ENCODE measurements at places on chromosomes 3 and 15.

DNA sequence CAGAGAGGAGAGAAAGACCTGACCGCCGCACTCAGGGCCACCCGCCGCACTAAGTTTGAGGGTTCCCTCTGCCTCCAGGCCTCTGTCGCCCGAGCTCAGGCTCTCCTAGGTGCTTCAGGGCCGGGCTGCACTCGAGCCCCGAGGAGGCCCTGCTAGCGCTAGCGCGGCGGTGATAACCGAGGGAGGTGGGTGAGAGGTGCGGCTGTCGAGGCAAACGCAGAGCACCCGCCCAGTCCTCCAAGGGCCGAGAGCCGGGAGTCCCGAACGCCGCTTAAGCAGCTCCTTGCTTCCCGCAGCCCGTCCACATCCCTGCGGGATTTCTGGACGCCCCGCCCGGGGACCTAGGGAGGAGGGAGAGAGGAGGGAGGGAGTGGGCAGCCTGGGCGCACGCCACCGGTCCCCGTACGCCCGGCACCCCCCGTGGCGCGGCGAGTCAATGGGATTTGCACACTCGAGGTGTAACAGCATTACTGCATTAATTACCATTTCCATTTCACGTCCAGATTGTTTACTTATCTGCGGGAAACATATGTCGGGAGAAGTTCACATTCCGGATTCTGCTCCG, 6.8 kb downstream of the SOX14 start:
- DNase-seq, result no peak

GRCh38 chr3:33420966-33421365, 19.2 kb downstream of the UBP1 start:
- DNase-seq, result no peak

DNA sequence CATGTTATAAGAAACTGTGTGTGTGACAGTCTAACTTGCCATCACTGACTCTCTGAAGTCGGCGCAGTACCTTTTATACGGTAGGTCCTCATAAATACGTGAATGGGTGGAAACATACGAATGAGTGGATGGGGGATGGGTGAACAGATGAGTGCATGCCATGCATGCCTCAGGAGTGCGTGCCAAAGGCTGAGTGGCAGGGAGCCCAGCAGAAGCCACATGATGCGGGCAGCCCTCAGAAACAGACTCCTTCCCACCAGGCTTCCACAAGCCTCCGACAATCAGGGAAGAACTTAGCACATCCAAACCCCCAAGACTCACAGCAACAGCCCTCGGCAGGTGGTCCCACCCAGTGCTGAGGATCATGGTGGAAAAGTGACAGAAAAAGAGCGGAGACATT, 16.7 kb downstream of the HCN4 start:
- DNase-seq, result no peak

GRCh38 chr15:98904544-98904943, 103.0 kb downstream of the PGPEP1L start:
- no peak for DNase-seq

GRCh38 chr15:39593656-39594445, 13.0 kb downstream of the THBS1 start:
- DNase-seq, result no peak

GRCh38 chr3:66177026-66177425, 43.8 kb upstream of the SLC25A26 start:
- DNase-seq, result no peak

Data from NCI-H187 treated with DMSO at 0.1 percent for 48 hours (cell line).